ENCODE measurements at places on chromosomes 6 and 20. TPM values are rescaled to one million over a fixed set of nuclear protein-coding genes. Genes with fewer than 3 reads are reported as not detected.
A peak's percentile ranks its signal among the peaks of the same experiment; 100 is the strongest.

GRCh38 chr6:168527451-168528210, 86.6 kb downstream of the SMOC2 start:
- H3K4me1 ChIP-seq: no peaks in the 10 kb centered on the region
- no peaks in the 10 kb centered on the region for H3K27me3 ChIP-seq
- no peak overlapping the region for H3K27ac ChIP-seq
- no peak for DNase-seq
- no peak overlapping the region for H3K4me3 ChIP-seq

DNA sequence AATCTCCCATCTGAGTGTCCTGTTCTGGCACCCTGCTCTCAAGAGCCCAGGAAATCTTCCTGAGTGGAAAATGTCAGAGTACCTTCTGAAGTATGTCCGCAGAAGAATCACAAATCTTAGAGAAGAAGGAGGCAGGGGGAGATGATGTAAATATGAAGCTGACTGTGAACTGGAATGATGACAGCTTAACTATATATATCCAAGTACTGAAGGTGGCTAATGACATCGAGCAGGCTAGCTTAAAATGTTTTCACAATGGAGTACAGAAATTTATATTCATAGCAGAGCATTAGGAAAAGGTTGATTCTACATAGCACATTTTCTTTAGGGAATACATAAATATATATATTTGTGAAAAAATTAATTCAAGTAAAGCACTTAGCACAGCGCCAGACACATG, 64.3 kb downstream of the BMP5 start:
- no peak overlapping the region for H3K4me3 ChIP-seq
- no peak overlapping the region for H3K27ac ChIP-seq
- DNase-seq: no peak
- H3K36me3 ChIP-seq: no peaks in the 10 kb centered on the region

Gene HLA-DRA
- total RNA-seq: 14.0 TPM

Gene TASP1
- total RNA-seq: 14.9 TPM

DNA sequence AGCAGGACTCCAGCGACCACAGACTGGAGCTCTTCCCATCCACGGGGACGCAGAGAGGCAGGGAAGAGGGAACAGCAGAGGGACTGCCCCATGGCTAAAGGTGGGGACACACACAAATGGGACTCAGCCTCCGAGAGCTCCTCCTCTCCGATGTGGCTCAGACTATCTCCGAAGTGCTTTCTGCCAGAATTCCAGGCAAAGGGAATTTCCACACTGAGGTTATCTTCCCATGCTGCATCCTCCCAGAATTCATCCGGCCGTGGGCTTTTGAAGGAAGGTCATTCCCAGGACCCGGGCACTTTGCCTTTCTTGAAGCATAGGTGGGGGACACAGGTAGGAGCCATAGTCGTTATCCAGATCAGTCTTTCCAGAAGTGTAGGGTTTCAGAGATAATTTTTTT, 67.9 kb downstream of the SULF2 start:
- H3K27me3 ChIP-seq: peaks cover 6% of the 10 kb centered on the region
- H3K36me3 ChIP-seq: no peaks in the 10 kb centered on the region
- no peak for DNase-seq
- H3K27ac ChIP-seq: no peak overlapping the region
- no peaks in the 10 kb centered on the region for H3K4me1 ChIP-seq
- no peak overlapping the region for H3K4me3 ChIP-seq

Gene DPPA5
- not detected for total RNA-seq

Gene ATP6V1G2
- total RNA-seq: 0.89 TPM

Gene SNAI1
- 2.3 TPM for total RNA-seq

GRCh38 chr6:155880900-155881299, 425.3 kb upstream of the NOX3 start:
- no peaks in the 10 kb centered on the region for H3K36me3 ChIP-seq
- H3K4me3 ChIP-seq: no peak overlapping the region
- H3K4me1 ChIP-seq: no peaks in the 10 kb centered on the region

Gene NOX3
- not detected for total RNA-seq

DNA sequence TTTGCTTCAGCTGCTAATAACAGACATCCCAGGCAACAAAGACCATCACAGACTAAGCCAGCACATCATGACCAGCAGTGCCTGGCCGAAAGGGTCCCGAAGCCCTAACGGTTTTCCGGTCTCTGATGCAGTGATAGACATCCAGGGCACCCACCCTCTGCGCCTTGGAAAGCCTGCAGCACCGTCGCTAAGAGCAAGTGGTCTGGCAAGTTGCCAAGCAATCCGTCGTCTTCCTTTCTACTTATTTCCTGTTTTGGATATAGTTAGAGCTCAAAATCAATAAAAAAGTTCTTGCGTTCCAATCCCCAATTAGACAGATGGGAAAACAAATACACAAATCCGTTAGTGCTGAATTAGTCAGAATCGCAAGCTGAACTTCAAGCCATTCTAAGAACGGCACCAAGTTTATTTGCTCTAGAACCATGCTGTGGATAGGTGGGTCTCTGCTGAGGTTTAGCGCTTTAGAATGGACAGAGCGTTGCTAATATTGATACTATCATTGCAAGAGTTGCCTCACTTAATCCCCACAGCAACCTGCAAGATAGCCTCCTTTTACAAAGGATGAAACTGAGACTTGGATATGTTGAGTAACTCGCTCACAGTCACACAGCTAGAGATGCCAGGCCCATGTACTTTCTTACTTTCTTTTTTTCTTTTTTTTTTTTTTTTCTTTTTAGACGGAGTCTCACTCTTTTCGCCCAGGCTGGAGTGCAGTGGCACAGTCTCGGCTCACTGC, 163.3 kb upstream of the SNX9 start:
- H3K27ac ChIP-seq: no peak overlapping the region
- no peaks in the 10 kb centered on the region for H3K4me1 ChIP-seq
- no peak for DNase-seq

DNA sequence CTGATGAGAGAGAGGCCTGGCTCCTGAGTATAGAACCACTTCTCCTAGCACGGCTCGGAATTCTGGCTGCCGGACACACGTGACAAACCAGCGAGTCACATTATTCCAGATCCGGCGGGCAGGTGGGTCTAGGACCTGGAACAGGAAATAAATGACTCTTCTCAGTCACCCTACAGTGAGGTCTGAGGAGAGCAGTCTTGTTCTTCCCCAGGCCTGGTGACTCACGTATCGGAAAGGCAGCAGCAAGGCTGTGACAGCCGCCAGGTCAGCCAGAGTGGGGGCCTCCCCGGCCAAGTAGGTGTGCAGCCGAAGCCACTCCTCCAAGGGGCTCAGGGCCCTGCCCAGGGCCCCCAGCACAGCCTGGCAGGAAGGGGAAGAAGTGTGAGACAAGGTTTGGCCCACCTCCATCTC, 2.8 kb downstream of the VARS1 start:
- peak overlapping the region; percentile 35 for H3K27ac ChIP-seq
- H3K4me3 ChIP-seq: peak overlapping the region; percentile 72
- H3K36me3 ChIP-seq: peaks cover 44% of the 10 kb centered on the region

GRCh38 chr6:46440141-46440540, 51.1 kb downstream of the RCAN2 start:
- H3K4me1 ChIP-seq: no peaks in the 10 kb centered on the region
- H3K4me3 ChIP-seq: no peak overlapping the region
- no peak for DNase-seq

DNA sequence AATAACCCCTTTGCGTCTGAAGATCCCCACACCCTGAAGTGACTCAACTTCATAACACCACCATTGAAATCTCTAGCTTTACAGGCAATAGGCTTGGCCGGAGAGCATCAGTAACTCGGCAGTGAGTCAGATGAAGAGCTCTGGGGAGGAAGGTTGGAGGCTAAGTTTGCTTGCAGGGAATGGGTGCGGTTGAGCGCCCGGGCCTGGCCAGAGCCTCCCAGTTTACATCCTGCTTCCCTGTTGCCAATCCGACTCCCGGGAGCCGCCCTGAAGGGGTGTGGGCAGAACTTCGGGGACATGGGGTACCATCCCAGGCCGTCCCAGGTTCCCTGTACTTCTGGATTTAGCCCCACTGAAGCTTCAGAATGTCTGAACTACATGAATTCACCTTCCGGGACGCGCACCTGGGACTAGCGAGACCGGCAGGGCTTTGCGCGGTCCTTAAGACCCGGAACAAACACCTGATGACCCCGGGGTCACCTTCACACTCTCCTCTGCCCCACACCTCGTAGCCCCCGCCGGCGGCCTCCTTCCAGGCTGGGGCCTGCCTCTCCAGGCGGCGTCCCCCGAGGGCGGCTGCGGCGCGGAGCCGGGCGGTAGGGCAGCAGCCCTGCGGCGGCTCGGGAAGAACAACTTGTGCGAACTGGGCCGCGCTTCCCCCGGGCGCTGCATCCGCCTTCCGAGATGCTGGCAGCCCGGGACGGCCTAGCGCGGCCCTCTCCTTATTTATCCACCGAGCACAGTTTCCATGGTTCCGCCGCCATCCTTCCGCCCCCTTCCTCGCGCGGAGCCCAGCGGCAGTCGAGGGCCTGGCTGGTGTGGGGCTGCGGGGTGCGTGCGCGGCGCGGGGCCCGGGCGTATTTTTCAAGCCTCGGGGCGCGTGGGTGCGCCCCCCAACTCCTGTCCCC, 56.6 kb upstream of the RREB1 start:
- peaks cover 55% of the 10 kb centered on the region for H3K27me3 ChIP-seq
- H3K4me1 ChIP-seq: peaks cover 5% of the 10 kb centered on the region

Gene SCUBE3
- 0.02 TPM for total RNA-seq

DNA sequence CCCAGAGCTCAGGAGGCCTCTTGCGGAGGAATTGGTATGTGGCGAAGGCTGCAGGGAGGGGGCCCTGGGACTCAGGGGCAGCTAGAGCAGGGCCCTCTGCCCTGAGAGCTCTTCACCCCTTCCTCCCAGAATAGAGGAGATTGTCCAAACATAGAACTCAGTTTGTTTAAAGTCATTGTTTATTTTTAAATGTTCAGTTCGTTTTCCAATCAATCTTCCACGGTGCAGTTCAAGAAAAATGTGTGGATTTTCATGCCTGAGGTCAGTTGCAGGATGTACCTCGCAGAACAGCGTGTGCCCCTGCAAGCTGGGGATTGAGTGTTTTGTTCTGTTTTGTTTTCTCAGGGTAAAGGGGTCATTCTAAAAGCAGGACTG, 37.2 kb downstream of the MGME1 start:
- no peaks in the 10 kb centered on the region for H3K27me3 ChIP-seq
- DNase-seq: no peak
- no peak overlapping the region for H3K4me3 ChIP-seq
- no peaks in the 10 kb centered on the region for H3K4me1 ChIP-seq
- no peaks in the 10 kb centered on the region for H3K36me3 ChIP-seq
- no peak overlapping the region for H3K27ac ChIP-seq

Gene RAD21L1
- not detected for total RNA-seq

- no peaks in the 10 kb centered on the region for H3K4me1 ChIP-seq
- H3K27me3 ChIP-seq: peaks cover 4% of the 10 kb centered on the region
- no peaks in the 10 kb centered on the region for H3K36me3 ChIP-seq
- no peak overlapping the region for H3K4me3 ChIP-seq
- H3K27ac ChIP-seq: no peak overlapping the region
- DNase-seq: no peak
Observed at GRCh38 chr6:167475947-167476346, 151.1 kb downstream of the TTLL2 start.

Gene HCRTR2
- not detected for total RNA-seq

Gene ENPP3
- 1.4 TPM for total RNA-seq
